ENCODE measurements at places on chromosomes 12 and 14.

DNA sequence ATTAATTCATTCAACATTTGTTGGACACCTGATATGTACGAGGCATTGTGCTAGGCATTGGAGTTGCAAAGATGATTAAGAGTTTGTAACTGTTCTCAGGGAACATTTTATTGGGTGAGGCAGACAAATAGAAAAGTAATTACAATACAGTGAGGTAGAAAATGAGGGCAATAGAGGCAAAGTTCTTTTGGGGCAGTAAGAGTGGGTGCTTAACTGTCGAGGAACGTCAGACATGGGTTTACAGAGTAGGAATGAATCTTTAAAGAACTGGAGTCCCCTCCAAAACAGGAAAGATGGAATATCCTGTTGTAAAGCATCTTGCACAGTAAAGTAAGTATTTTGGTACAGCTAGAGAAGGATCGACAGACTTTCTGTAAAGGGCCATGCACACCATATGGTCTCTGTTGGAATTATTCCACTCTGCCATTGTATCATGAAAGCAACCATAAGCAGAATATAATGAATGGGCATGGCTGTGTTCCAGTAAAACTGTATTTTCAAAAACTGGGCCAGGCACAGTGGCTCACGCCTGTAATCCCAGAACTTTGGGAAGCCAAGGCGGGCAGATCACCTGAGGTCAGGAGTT lies 9.1 kb downstream of the CREBL2 start:
- no peak for DNase-seq

DNA sequence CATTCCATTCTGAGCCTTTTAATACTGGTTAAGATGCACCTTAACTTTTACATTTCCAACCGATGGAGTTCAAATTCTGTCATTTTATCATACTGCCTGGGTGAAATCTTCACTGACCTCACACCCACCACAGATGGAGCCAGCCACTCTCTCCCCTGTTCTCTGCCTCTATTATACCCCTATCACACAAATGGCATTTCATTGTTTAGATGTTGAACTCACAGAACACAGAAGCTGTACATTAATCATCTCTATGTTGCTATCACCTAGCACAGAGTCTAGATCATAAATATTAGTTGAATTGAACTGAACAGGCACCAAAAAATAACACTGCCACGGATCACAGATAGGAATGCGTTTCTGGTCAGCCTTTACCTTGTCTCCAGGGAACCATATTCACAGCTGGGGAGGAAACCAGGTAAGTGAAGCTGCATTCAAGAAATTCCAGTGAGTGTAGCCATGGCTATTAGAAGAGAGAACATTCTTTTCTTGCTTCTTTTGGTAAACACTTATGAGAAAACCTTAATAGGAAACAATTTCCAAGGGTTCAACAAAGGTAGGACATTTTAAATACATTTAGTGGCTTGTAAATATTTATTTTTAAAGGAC lies 194.9 kb upstream of the RMST start:
- no peak for DNase-seq

- no peak for DNase-seq
These were observed 21.2 kb downstream of the DEGS2 start for GRCh38 chr14:100138082-100138787.

DNA sequence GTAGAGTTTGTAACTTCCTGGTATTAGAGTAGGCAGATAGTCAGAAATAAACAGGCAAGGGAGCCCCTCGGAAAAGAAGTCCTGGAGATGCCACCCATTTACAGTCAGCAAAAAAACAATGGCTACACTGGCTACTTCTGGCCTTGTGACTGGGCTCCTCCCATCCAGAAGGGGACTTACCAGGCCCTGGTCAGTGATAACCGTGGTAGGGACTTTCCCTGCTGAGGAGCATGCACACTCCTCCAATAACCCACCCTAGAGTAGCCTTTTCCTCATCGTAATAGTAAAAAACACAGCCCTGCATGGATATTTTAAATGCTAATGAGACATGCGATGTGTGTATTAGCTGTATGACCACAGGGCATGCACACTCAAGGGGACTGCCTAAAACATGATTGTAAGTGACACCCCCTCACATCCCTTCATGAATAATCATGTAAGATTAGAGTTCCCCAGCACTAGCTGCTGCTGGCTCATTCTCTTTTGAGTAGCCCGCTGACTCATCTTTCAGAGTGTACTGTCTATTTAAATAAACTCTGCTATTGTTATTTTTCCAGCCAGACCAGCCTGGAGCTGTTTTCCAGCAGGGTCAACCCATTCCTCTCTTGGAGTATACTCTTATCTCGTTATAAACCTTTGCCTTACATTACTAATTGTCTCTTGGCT lies 413.8 kb upstream of the TMTC1 start:
- peak; percentile 9 for DNase-seq

DNA sequence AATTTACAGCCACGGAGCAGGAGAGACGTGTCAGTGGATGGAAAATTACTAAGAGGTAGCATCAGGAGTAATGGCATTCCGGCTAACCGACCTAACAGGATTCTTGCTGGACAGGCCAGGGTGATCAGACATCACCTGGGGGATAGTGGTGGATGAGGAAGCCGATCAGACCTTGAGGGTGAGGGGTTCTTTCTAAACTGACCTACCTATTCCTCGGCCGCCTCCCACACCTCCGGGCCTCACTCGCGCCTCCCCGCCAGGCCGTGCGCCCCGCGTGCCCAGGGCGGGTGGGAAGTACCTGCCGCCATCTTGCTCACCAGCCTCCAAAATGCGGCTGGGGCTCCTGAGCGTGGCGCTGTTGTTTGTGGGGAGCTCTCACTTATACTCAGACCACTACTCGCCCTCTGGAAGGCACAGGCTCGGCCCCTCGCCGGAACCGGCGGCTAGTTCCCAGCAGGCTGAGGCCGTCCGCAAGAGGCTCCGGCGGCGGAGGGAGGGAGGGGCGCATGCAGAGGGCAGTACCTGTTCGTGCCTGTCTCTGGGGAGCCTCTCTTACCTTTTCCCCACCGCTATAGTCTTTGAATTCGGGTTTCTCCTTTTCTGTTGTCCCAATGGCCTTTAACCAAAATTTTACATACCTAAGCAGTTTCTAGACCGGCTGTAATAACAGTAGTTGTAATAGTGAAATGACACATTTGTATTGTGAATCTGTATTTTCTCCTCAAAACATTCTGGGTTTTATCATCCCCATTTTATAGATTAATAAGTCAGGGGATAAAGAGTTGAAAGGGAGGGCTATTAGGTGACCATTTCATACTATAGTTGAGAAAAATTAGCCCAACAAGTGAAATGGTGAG lies at the start of gene TMPRSS12:
Gene TMPRSS12 (plus strand): TSS at position 290 of the 857 bp plus-strand sequence. CDS start 39 bp downstream, at position 329.
- no peak for DNase-seq

DNA sequence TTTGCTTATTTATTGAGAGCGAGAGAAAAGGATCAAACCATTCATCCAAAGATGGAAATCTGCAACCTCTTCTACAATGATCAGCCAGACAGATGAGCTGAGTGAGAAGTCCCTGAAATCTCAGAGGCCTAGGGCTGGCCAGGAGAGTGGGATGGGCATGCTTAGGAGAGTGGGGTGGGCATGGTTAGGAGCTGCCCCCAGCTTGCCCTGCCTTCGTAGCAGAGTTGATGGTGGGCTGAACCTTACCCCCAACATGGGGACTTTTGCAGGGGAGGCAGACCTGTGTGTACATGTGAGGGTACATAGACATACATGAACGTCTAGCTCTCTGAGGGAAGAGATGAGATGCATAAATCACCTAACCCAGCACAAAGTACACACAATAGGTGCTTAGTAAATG lies 95.7 kb upstream of the ESRRB start:
- no peak for DNase-seq

DNA sequence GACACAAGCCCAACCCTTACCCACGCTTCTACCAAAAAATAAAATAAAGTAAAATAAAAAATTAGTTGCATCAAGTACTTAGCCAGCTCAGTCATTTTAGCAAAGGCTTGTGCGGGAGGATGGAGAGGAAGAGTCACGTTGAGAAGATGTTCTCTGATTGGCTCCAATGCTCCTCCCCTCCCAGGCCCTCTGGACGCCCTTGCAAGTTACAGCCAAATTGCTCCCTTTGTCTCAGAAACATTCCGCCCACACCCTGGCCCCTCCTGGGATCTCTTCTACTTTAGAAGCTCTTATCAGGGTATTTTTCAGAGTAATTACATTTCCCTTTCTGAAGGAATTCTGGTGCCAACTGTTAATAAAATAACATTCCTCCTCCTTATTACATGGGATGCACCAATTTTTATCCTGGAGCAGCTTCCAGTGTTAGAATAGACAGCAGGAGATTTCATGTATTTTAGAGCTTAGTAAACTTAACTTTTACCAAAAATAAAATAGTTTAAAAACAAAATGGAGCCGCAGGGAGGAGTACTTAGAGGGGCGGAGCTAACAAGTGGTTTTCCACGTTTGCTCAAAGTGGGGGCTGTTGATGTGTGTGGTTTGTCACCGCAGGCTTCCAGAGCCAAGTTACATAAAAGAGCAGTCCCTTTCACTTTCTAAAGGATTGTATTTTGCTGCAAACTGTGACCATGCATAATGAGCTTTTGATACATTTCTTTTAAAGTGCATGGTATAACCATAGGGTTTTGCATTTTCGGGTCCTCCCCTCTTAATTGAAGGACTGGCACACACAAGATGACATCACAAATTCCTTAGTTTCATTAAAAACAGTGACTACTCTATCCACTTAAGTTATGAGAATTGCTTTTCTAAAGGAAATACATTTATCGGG lies 71.7 kb upstream of the RAP1B start:
- DNase-seq = peak; percentile 88

GRCh38 chr14:55731311-55731872 lies 151.4 kb downstream of the KTN1 start:
- no peak for DNase-seq

- no peak for DNase-seq
These were observed 11.7 kb downstream of the PTHLH start for GRCh38 chr12:27960821-27961220.
